ENCODE measurements at places on chromosomes 3 and 15. TPM values are rescaled to one million over a fixed set of nuclear protein-coding genes. Genes with fewer than 3 reads are reported as not detected.

GRCh38 chr15:73398861-73399260 is 30.1 kb upstream of the HCN4 start:
- no peak for DNase-seq

DNA sequence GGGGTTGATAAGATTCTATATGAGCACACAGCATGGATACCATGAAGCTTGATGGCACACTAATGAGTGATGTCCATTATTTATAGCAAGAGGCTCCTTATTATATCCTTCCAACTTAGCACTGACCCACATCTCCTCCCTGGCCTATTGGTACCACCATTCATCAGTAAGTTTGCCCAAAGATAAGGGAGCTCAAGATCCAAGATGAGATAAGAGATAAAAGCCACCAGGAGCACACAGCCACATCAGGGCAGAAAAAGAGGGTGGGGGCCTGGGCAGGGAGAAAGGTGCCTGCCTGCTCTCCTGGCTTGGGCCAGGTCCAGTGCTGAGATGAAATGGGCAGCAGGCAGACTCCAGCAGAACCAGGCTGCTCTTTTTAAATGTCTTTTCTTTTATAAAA is 4.4 kb upstream of the PPP1R14D start:
- DNase-seq, result no peak

GRCh38 chr3:71430941-71431552 is 152.5 kb downstream of the FOXP1 start:
- no peak for DNase-seq

DNA sequence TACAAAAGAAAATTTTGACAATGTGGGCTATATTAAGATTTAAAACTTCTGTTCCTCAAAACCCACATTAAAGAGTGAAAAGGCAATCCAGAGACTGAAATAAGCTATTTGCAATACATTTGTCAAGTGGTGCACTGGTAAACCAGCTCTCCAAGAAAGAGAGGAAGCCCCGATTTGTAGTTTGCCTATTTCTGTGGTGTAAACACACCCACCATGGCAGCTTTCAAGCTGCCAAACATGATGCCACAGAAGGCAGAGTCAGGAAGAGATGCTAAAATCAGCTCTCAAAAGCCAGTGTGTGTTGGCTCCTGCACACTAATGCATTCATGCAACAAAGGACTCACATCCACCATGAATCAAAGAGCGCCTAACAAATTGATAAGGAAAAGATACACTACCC is 17.5 kb downstream of the RFTN1 start:
- DNase-seq, result no peak

DNA sequence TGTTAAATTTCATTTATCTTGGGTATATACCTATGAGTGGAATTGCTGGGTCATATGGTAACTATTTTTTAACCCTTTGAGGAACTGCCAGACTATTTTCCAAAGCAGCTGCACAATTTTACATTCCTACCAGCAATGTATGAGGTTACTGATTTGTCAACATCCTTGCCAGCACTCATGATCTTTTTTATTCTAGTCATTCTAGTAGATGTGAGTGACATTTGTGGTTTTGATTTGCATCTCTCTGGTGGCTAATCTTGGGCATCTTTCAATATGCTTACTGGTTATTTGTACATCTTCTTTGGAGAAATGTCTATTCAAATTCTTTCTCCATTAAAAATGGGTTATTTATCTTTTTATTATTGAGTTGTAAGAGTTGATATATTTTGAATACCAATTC is 21.3 kb upstream of the LRRC58 start:
- no peak for DNase-seq

DNA sequence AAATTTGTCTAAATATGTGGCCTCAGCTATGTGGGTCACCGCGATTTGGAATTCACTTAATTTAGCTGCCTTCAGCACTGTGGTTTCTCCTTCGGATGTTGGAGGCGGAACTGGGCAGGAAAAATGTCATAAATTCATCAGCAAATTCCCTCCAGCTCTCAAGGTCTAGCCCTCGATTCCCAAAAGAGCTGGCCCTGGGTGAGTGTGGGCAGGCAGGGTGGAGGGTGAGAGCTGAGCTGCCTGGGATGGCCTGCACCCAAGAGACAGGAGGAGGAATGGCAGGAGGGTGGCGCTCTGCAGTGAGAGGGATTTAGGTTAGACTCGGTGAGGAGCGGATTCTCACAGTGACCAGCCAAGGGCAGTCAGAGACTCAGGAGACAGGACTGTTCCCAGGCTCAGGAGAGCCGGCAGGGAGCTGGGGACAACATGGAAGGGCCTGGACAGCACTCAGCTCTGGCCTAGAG is 57.1 kb downstream of the FEM1B start:
- peak; percentile 57 for DNase-seq

- no peak for DNase-seq
Observed at GRCh38 chr3:46713898-46714552, 3.6 kb downstream of the PRSS50 start.

GRCh38 chr15:101406526-101407195 is 82.8 kb downstream of the PCSK6 start:
- no peak for DNase-seq

DNA sequence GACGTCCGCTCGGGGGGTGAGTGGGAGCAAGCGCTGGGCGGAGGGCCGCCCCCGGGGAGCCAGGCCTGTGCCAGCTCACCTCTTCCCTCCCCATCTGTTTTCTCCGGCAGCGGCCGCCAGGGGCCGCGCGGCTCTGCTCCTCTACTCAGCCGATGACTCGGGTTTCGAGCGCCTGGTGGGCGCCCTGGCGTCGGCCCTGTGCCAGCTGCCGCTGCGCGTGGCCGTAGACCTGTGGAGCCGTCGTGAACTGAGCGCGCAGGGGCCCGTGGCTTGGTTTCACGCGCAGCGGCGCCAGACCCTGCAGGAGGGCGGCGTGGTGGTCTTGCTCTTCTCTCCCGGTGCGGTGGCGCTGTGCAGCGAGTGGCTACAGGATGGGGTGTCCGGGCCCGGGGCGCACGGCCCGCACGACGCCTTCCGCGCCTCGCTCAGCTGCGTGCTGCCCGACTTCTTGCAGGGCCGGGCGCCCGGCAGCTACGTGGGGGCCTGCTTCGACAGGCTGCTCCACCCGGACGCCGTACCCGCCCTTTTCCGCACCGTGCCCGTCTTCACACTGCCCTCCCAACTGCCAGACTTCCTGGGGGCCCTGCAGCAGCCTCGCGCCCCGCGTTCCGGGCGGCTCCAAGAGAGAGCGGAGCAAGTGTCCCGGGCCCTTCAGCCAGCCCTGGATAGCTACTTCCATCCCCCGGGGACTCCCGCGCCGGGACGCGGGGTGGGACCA is 632 bp upstream of the CRELD1 start:
- peak; percentile 66 for DNase-seq

GRCh38 chr3:53240989-53241972 is 14.5 kb downstream of the TKT start:
- peak; percentile 56 for DNase-seq

DNA sequence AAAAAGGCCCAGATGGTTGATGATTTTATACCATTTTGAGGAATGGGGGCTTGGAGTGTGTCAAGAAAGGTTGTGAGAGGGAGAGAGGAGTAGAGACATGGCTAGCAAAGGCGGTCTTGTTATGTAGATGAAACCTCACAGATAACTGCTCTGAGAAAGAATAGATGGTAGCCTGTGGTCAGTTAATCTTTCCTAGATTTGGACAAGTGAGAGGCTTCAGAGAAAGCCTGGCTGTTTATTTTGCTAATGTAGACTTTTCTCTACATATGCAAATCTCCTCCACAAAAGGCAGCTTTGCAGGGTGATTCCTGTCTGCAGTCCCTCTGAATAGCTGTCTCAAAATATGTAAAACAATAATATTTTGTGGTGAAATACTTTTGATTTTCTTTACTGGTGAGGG is 177.3 kb downstream of the OTOL1 start:
- no peak for DNase-seq

DNA sequence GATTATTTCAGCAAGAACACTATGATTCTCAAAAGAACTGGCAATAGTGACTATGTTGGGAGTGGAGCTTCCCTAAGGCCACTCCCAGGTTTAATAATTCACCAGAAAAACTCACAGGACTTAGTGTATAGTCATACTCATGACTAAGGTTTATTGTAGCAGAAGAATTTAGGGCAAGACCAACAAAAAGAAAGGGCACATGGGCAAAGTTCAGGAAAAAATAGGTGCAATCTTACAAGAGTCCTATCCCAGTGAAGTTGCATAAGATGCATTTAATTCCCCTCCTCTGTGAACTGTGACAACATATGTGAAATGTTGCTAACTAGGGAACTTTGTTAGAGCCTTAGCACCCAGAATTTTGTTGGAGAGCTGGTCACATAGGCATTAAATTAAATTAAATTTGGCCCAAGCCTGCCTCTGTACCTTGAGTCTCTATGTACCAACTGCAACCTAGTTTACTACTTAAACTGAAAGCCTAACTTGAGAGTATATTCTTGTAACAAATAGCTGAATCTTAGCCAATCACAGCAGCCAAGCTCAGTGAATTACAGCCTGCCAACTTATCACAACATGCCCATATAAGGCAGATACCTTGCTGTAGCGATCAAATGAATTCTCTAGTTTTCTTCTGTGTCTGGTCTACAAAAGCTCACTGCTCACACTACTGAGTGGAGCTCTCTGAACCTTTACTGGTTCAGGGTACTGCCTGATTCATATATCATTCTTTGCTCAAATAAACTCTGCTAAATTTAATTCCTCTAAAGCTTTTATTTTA is 386.2 kb upstream of the ARHGEF26 start:
- DNase-seq, result no peak

GRCh38 chr3:117003501-117003900 is 293.9 kb downstream of the TUSC7 start:
- DNase-seq, result no peak

DNA sequence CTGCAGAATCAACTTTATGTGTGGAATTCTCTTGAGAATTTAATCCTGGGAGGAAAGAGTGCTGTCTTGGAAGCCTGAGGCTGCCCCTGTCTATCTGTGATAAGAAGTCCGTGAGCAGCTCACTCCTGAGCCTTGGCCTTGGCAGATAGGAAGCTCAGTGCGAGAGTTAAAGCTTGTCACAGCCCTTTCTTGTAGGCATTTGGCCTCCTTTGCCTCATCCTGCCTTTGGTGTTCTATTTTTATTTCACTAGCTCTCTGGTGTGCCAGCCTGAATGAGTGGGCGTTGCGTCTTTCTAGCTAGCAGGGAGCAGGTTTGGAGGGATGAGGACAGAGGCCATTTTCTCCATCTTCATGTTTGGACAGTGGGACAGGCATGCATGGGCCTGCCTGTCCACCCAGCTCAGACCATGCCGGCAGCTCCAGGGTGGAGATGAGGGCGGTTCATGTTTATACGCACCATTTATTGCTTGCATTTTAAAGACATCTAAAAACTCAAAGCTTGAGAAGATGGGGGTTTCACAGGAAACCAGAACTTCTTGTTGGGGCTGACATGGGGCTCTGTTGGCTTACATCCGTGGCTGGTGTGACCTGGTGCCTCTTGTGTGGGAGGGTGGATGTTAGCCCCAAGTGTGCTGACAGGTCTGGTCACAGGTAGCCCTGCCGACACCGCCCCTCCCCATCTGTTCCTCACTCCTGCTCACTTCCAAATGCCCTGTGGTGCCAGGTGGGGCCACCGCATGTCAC is 29.8 kb downstream of the IRAK2 start:
- DNase-seq, result no peak

- DNase-seq, result no peak
Observed at GRCh38 chr3:58691997-58692396, 25.4 kb upstream of the FAM3D start.

GRCh38 chr15:53323191-53323590 is 436.3 kb downstream of the WDR72 start:
- no peak for DNase-seq

GRCh38 chr15:78004222-78004727 is 73.2 kb downstream of the TBC1D2B start:
- no peak for DNase-seq

GRCh38 chr15:93866476-93866875 is 364.9 kb upstream of the MCTP2 start:
- DNase-seq, result no peak

DNA sequence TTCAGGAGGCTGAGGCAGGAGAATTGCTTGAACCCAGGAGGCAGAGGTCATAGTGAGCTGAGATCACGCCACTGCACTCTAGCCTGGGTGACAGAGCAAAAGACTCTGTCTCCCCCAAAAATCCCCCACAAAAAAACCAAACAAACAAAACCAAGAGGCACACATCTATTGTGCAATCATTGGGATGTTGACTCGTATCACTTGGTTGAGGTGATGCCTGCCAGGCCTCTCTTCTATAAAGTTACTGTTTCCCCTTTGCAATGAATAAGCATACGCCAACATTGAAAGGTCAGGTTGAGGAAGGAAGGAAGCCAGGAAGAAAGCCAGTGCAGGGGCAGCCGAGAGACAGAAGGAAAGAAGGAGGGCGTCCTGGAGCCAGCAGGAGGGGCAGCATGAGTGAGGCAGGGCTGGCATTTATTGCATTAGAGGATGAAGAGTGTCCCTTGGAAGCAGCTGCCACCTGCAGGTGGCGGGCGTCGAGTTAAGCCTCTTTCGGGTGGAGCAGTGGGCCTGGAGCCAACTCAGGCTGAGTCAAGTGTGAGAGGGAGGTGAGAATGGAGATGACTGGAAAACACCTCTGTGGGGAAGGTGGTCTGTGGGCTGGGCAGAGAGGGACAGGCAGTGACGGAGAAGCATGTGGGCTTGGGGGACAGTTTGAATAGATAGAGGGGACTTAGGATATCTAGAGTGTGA is 8.3 kb upstream of the CSPG4 start:
- DNase-seq, result peak; percentile 59

The SCAP gene
- polyA plus RNA-seq, result 49.0 TPM

The TXNRD3 gene
- polyA plus RNA-seq, result 10.9 TPM

The SLC24A5 gene
- not detected for polyA plus RNA-seq

The C15orf62 gene
- polyA plus RNA-seq, result 1.3 TPM

The OXTR gene
- 6.3 TPM for polyA plus RNA-seq

The LYSMD2 gene
- polyA plus RNA-seq, result 9.9 TPM

The GOLGA8H gene
- polyA plus RNA-seq, result 0.42 TPM

The SLC38A3 gene
- 4.5 TPM for polyA plus RNA-seq
